ENCODE measurements at places on chromosomes 6 and 20.

- DNase-seq = no peak
These were observed 14.3 kb upstream of the NEDD9 start for GRCh38 chr6:11246722-11247121.

GRCh38 chr6:157845493-157846259, 22.6 kb downstream of the SNX9 start:
- no peak for DNase-seq

DNA sequence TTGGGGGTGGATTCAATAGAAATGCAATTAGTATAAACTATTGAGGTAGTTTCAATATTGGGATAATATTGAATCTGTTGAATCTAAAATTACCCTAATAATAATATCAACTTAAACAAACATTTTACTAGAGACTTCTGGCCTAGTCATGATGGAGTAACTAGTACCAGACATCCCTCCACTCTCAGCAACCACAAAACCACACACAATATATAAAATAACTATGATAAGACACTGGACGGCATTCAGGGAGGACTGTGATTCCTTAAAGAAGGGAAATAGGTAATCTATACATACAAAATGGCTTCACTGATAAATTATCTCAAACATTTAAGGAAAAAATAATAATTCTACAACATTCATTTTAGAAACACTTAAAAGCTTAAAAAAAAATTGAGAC, 38.9 kb upstream of the TMEM14A start:
- DNase-seq = no peak

- peak; percentile 18 for DNase-seq
These were observed 42.7 kb upstream of the GCNT2 start for GRCh38 chr6:10478187-10479040.

- no peak for DNase-seq
These were observed 180.4 kb downstream of the SASH1 start for GRCh38 chr6:148523048-148523447.

DNA sequence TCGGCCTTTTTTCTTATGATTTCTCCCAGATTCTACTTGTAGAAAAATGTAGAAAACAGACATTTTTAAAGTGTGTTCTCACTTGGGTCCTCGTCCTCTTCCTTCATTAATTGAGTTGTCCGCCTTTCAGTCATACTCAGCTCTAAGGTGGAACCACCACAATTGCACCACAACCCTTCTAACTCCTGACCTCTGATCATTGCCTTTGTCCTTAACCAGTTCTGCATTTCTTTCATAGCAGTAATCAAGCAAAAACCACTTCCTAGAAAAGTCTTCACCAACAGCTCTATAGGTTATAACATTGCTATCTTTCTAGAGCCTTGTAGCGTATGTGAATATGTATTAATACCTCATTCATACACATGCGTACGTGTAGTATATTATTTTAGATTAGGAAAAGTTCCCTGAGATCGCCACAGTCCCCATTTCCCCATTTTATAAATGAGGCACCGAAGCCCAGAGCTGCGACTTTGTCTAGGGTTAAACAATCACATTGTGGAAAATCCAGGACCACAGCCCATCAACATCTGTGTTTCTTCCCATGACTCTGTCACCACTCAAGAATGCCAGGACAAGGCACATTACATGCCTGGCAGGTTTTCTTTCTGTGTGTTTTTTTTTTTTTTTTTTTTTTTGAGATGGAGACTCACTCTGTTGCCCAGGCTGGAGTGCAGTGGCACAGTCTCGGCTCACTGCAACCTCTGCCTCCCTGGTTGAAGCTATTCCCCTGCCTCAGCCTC, 175.5 kb downstream of the BTBD3 start:
- no peak for DNase-seq

GRCh38 chr6:158789115-158789917, 29.9 kb downstream of the EZR start:
- DNase-seq = peak; percentile 60

- no peak for DNase-seq
These were observed 19.9 kb downstream of the SRSF6 start for GRCh38 chr20:43477619-43478018.

GRCh38 chr6:20837189-20837588, 302.9 kb downstream of the CDKAL1 start:
- peak; percentile 10 for DNase-seq

GRCh38 chr20:24469894-24470745, 691 bp downstream of the SYNDIG1 start:
- no peak for DNase-seq

- DNase-seq = no peak
These were observed 193.4 kb upstream of the SLC35B3 start for GRCh38 chr6:8628736-8629135.

DNA sequence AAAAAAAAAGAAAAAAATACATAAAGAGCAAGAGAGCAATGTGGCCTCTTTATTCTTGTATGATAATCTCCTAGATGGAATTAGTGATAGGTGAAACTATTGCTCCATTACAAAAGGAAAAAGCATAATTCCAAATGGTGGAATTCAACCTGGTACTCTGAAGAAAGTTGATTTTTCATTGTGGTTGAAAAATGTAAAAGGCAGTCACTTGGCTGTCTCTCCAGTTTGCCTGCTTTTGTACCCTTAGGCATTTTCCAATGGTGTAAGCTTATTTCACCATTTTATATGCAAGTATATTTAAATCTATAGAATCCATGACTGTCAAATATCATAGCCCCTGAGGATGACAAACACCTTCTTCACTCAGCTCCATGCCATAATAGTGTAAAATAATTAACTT, 38.8 kb upstream of the PKHD1 start:
- no peak for DNase-seq

DNA sequence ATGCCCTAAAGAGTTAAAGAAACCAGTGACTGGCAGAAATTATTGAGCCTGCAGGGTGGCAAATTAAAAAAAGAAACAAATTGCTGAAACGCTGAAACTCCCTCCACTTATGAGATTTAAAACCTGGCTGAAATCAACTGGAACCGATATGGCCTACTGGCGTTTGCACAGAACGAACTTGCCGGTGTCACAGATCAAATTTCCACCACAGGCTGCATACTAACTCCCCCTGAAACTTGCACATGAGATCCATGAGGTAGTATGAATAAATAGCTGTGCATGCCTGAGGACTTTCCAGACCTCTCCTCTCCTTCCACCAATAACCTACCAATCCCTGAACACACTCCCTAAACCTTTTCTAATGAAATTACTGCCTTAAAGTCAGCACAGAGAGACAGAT, 150.4 kb downstream of the RNGTT start:
- DNase-seq = no peak

DNA sequence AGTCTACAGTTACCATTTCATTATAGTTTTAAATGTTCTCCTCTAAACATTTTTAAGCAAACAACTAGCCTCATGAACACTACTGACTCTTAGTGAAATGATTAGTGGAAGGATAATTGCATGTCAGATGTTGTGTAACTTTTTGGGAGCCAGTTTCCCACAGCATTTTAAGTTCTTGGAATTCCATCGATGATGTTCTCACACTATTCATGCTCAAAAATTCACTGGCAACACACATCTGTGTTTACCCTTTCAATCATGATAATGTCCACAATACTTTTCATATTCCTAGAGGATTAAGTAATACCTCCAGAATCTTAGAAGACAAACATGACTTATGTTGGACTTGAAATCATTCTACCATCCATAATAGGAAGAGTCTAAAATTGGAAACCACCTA, 678.1 kb upstream of the ID4 start:
- no peak for DNase-seq

- DNase-seq = no peak
These were observed 203.7 kb downstream of the TBX18 start for GRCh38 chr6:84560436-84561390.

GRCh38 chr6:26392932-26393636, 9.0 kb upstream of the BTN3A1 start:
- DNase-seq = no peak

DNA sequence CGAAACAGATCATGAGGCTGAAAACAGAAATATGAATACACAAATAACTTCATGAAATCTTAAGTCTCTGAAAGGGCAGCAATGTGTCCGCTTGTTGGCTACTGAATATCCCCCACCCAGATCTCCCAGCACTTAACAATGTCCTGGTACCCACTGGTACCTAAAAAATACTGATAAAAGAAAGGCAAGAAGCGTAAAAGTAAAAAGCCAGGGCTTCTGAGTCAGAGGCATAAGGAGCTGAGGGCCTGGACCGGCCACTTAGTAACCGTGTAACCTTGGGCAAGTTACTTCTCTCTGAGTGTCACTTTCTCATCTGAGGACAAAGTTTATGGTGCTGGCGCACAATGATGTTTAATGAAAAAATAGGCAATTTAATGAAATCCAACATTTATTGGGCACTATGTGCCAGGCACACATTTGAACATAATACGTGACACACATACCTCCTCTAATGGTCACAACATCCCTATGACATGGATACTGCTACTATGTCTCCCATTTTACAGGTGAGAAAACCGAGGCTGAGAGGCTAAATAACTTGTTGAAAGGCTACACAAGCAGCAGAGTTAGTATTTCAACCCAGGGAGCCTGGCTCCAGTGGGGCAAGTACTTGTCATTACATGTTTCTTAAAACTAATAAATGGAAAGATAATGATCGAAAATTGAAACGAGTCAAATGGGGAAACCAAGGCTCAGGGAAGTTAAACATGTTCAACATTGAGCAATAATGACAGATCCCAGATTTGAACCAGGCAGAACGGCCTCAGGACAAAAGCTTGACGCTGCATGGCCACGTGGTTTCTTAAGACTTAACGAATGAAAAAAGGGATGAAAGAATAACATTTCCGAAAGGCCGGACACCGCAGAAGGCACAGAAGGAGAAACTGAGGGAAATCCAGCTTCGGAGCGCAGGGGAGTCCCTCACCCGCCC, 828 bp downstream of the TP53RK start:
- no peak for DNase-seq

DNA sequence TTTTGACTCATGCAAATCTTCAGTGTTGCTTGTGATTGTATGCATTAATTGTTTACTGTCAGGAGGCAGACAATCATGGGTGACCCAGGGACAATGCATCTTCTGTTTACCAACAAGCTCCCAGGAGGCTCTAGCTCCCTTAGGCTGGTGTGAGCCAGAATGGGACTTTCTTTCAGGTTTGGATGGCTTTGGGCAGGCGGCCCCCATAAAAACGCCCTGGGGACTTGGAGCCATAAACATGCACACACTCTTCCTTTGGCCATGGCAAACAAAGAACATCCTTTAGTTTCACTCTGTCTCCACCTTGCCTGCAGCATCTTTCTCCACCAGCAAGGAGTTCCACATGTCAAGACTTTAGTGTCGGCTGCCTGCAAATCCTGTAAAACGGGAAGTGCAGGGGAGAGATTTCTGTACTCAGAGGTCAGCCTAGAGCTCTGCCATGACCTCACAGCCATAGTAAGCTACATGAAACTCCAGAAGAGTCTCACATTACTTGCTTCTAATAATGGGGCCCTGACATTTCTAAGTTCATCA, 127.6 kb downstream of the MAP3K7 start:
- DNase-seq = no peak

- DNase-seq = no peak
These were observed 90.1 kb downstream of the CRYBG1 start for GRCh38 chr6:106450653-106451052.

Data from CD4-positive, alpha-beta T cell treated with Interleukin-15 for 4 hours (primary cell).